ENCODE measurements at places on chromosomes 5 and 9.
A peak's percentile ranks its signal among the peaks of the same experiment; 100 is the strongest.

GRCh38 chr5:147245381-147246165 lies 10.7 kb downstream of the STK32A start:
- no peak for DNase-seq

DNA sequence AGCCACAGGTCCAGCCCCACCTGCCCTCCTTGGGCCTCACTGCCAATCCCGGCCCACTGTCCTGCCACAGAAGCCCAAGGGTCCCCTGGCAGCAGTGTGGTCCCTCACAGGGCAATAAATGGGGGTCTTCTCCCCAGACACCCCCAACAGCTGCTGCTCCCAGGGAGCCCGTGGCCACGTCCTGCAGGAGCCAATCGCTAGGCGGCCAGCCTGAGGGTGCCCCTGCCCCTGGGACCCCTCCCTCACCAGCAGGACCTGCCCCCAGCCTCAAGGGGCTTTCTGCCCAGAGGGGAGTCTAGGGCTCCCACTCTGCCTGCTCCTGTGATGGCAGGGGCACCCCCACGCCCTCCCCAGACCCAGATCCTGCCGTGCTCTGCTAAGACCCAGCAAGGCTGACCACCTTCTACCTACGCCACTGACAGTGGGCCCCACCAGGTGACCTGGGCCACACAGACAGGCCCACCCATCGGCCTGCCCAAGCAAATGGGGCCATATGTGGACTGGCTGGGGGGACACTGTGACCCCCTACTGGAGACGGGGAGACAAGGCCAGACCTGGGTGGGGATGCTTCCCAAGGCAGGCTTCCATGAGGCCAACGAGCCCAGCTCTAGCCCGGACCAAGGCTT lies 17.0 kb downstream of the NOTCH1 start:
- DNase-seq: no peak

GRCh38 chr5:176878906-176879662 lies 20.1 kb downstream of the HK3 start:
- DNase-seq: no peak

GRCh38 chr9:107999011-107999410 lies 509.4 kb upstream of the KLF4 start:
- DNase-seq: no peak

- no peak for DNase-seq
Observed at GRCh38 chr5:97906135-97906534, 723.1 kb upstream of the RIOK2 start.

GRCh38 chr5:136374003-136374402 lies 8.7 kb upstream of the TRPC7 start:
- DNase-seq: no peak

DNA sequence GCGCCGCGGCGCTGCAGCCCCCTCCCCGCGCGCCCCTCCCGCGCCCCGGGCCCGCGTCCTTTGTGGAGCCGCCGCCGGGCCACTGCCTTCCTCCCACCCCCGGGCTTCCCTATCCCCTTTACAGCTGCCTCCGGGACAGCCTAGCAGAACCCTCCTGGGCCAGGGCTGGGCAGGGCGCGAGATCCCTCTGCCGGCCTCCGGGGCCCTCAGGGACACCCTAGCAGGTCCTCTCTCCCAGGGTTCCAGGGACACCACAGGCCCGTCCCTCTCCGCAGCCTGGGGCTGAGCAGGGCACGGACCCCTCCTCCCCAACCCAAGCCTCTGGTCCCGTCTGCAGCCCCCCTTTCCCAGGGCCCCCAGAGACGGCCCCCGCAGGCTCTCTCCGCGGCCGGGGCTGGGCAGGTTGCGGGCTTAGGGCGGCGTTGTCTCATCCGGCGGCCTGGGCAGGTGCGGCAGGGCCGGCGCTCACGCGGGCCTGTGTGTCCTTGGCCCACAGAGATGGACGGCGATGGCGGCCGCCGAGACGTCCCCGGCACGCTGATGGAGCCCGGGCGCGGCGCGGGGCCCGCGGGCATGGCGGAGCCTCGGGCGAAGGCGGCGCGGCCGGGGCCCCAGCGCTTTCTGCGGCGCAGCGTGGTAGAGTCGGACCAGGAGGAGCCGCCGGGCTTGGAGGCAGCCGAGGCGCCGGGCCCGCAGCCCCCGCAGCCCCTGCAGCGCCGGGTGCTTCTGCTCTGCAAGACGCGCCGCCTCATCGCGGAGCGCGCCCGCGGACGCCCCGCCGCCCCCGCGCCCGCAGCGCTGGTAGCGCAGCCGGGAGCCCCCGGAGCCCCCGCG lies 710 bp downstream of the WNK2 start:
- no peak for DNase-seq

DNA sequence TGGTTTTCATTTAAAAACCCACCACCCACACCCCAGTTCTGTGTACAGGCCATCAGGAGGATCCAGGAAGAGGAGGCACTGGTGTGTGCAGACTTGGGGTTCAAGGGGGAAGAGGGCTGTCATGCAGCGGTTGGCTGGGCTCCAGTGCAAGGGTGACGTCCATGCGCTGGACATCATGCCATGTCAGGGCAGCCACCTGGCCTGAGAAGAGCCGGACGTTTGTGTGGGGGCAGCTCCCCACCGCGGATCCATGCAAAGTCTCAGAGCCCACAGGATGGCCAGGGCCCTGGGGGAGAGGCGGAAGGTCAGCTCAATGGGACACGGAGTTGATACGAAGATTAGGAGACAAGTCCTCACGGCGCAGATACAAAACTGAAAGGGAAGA lies 11.1 kb downstream of the BRD9 start:
- no peak for DNase-seq

- no peak for DNase-seq
Observed at GRCh38 chr9:76219560-76220151, 174.6 kb downstream of the RFK start.

GRCh38 chr9:35847792-35848572 lies 19.0 kb downstream of the TMEM8B start:
- no peak for DNase-seq

- DNase-seq: peak; percentile 33
Observed at GRCh38 chr5:23977997-23978396, 470.6 kb downstream of the PRDM9 start.

GRCh38 chr5:39494107-39494510 lies 69.3 kb upstream of the DAB2 start:
- no peak for DNase-seq

DNA sequence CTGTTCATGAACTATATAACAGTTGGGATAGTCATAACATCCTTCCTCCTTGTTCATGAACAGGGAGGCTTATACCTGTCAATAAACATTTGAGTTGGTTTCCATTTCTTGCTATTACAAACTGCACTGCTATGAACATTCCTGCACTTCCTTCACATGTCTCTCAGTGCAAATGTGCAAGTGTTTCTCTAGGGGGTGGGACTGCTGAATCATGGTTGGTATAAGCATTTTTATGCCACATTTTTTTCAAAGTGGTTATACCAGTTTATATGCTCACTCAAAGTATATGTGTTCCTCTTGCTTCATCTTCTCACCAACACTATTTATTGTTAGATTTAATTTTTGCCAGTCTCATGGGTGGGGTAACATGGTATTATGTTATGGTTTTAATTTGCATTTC lies 25.8 kb upstream of the TPD52L3 start:
- DNase-seq: no peak

DNA sequence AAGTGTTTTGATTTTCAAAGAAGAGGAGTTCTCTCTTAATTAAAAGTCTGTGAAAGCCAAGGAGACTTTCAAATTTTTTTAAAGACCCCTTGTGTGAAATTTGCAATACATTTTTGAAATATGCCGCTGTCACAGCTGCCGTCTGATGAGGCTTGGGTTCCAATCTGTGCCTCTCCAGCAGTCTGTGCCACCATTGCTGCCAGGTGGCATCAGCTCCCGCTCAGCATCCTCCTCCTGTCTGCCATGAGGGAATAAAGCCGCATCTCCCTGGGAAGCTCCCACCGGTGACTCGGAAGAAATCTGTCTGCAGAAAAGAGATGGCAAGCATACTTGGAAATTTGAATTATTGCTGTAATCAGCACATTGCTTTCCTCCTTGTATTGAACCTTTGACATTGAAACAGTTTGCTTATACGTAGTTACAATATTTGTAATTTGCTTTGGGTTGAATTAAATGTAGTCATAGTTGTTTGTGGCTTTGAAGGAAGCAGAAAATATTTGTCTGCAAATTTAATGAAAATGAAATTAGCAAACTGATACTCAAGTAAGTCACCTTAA lies 145.7 kb upstream of the SNX2 start:
- no peak for DNase-seq

DNA sequence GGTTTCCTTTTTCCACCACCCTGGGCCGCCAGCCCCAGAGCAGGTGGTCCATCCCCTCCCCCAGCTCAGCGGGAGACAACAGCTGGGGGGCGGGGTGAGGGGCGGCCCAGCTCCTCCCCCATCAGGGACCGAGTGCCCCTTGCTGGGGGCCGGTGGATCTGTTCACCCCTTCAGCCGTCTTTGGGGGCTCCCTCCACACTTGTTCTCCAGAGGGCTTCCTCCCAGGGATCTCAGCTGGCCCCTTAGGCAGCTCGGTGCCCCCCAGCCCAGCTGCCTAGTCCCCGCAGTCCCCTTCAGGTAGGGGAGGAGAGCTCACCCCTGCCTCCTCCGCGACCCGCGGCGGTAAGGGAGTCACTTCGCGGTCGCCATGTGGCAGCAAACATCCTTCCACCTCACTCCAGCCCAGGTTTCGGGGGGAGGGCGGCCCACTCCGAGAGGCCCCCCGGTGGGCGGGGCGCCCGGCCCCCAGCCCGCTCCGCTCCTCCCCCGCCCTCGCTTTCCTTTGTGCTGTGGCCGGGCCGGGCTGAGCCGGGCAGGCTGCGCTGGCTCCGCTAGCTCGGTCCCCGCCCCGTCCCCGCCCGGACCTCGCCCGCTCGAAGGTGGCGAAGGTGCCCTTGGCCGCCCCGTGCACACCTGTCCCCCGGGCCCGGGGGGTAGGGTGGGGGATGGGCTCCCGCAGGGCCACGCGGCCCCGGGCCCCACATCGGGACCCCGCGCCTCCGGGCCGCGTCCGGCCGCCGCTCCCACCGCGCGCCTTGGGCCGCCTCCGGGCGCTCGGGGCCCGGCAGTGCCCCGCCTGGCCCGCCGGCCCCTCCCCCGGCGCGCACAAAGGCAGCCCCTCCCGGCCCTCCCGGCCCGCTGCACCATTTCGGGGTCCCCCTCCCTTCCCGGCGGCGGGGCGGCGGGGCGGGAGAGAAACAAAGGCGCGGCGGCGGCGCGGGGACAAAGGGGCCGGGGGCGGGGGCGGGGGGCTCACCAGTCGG lies 683 bp downstream of the DBN1 start:
- no peak for DNase-seq

- no peak for DNase-seq
Observed at GRCh38 chr9:137000177-137000930, 4.0 kb upstream of the CLIC3 start.

- no peak for DNase-seq
Observed at GRCh38 chr5:160660132-160660531, 191.9 kb downstream of the ATP10B start.

DNA sequence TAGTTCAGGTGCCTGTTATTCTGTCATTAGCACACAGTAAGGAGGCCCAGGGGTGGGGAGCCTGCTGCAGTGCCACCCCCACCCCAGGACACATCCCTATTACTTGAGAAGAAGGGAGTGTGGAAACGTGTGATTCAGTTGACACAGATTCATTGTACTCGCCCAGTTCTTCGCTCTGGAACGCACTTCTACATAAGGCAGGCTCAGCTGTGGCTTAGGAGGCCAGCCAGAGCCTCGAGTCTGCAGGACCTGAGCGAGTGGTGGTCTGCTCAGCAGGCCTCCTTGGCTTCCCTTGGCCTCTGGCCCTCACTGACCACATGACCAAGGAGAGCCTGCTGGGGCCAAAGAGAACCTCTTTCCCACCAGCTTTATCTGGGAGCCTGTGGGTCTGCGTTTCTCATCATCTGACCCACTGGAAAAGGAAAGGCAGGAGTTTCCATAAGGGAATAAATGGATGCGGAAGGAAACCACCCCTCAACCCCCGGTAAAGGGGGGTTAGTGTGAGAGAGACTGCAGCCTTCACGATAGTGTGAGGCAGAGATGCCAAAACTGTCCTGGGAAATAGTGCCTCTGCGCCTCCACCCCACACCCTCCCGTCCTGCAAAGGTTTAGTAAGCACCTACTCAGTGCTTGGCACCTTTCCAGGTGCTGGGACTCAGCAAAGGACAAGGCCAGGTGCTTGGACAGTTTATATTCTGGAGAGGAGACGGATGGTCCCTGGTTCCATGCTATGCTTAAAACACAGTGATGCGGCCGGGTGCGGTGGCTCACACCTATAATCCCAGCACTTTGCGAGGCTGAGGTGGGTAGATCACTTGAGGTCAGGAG lies 73.7 kb downstream of the PPARGC1B start:
- no peak for DNase-seq

DNA sequence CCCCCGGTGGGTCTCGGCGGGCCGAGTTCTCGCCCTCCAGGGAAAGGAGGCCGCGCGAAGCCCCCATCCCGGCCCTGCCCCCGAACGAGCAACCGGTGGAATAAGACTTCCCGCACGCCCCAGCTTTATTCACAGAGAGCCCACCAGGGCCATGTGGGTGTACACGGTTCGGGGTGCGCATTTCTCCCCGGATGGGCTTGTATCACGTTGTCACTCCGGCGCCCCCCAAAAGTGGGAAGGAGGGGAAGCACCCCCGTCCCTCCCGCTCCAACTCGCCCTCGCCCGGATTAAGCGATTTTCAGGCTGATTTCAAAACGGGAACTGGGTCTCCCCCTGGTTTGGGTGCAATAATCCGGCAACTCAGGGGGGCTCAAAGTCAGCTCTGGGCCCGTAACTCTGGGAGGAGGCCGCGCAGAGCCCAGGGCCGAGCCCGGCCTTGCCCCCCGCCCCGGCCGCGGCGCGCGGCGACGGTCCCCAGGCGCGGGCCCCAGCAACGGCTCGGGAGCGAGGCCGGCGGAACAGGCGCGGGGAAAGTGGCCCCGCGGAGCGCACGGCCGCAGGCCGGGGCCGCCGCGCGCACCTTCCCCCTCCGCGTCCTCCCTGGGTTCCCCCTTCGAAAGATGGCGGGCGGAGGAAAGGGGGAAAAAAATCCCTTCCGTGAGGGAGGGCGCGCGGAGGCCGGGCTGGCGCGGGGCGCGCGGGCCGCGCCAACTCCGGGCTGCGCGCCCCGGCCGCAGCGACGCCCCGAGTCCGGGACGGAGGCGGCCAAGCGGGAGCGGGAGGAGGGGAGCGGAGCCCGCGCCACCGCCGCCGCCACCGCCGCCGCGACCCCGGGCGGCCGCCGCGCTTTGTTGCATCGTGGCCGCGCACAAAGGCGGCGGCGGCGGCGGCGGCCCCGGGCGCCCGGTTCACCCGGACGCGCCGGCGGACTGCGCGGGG lies 644 bp downstream of the BRD3 start:
- DNase-seq: peak; percentile 60

- DNase-seq: no peak
Observed at GRCh38 chr9:93960221-93960970, 5.2 kb upstream of the BARX1 start.

- no peak for DNase-seq
Observed at GRCh38 chr9:123684393-123685149, 245.4 kb downstream of the DENND1A start.

- DNase-seq: no peak
Observed at GRCh38 chr9:8816361-8816760, 1016.8 kb upstream of the DMAC1 start.

DNA sequence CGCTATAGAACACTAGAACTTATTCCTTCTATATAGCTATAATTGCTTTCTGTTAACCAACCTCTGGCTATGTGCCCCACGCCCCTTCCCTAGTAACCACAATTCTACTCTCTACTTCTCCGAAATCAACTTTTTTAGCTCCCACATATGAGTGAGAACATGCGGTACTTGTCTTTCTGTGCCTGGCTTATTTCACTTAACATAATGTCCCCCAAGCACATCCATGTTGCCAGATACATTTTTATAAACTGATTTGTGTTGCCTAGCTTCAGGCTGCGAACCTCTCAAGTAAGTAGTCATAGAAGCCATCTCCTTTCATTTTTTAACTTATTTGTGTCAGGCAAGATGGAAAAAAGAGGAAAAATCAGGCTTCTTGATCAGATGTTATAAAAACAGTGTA lies 249.5 kb downstream of the TMEM167A start:
- DNase-seq: no peak
